ENCODE measurements at places on chromosomes 1 and 21. TPM values are rescaled to one million over a fixed set of nuclear protein-coding genes. Genes with fewer than 3 reads are reported as not detected.

VANGL1 gene
- 29.9 TPM for total RNA-seq

DNA sequence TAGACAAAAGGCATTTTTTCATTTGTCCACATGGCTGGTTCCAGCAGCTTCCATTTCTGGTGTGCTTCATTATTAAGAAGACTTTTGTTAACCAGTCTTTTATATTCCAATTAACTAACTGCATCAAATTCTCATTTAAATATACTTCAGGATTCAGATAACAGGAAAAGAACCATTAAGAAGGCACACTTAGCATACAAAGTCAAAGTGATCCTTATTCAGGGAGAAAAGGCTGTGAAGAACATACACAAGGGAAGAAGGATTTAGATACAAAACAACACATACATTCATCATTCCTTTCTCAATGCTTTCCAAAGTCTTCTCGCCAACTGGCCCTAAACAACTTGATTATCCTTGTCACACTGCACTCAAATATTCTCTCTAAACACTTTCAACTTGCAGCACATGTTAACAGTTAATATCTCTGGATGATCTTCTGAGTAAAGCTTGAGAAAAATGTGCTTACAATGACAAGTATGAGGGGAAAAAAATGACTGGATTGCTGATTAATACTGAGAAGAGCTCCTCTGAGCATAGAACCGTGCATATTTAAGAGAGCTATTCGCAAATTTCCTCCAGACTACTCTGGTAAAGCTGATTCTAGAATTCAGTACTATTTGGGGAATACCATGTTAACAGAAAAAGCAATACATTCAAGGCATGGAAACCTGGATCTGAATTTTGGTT lies 225.2 kb upstream of the TNR start:
- no peak for DNase-seq

DNA sequence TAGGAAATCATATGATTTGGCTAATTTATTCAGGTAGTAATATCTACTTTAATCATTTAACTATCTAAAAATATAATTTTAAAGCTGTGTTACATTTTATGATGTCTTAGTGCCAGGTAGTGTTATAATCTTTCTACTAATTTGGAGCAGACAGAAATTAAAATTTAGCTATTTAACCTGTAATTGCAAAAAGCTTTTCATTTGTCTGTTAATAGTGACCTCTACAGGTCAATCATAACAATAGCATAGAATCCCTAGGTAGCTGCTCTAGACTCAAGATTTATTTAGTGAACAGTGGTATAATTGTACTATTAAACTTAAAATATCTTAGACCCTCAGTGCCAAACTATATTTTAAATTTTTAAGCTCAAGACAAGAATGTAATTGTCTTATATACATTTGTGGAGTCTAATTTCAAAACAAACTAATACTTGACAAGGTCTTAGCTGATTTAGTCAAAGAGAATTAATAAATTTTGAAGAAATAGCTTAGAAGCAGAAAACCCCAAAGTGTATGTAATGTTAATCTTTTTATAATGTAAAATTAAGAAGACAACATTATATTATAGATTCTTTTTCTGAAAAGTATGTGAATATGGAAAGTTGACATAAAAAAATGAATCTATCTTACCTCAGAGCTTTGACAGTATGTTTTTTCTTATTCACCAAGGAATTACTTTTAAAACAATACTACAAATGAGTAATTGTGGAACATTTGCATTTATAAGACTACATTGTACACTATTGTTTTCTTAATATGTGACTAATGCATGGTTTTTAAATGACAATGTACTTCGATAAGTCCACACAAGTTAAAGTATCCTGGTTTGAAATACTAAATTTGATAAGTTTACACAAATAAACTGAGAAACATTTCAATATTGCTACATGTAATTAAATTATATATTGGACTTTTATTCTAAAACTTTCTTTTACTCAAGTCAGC lies 64.1 kb upstream of the RNPC3 start:
- DNase-seq, result peak; percentile 4

ACTL8 gene
- total RNA-seq, result not detected

RHEX gene
- total RNA-seq, result not detected
